Smooth muscle cell of bladder (primary cell): ENCODE measurements at places on chromosomes 1 and 21. TPM values are rescaled to one million over a fixed set of nuclear protein-coding genes. Genes with fewer than 3 reads are reported as not detected.

The CCDC185 gene
- not detected in 2 replicates for total RNA-seq

The ILDR2 gene
- total RNA-seq: under 0.01 TPM in 2 replicates

The MR1 gene
- 21.9 and 22.5 TPM in 2 replicates for total RNA-seq

The DNALI1 gene
- 1.7 and 4.0 TPM in 2 replicates for total RNA-seq

The PLA2G2D gene
- total RNA-seq: not detected in 2 replicates

The MCL1 gene
- 127 and 177 TPM in 2 replicates for total RNA-seq

The TMIGD3 gene
- total RNA-seq: 0.09 TPM in 1 of 2 replicates, not detected in the other

The CIART gene
- total RNA-seq: 3.0 and 4.6 TPM in 2 replicates

The OR2L3 gene
- not detected in 2 replicates for total RNA-seq

The SLAMF9 gene
- 0.28 and 0.46 TPM in 2 replicates for total RNA-seq

The LENEP gene
- total RNA-seq: 0.18 and 0.28 TPM in 2 replicates

The ADCY10 gene
- under 0.01 and 0.37 TPM in 2 replicates for total RNA-seq
